ENCODE measurements at places on chromosomes 1 and 21.

DNA sequence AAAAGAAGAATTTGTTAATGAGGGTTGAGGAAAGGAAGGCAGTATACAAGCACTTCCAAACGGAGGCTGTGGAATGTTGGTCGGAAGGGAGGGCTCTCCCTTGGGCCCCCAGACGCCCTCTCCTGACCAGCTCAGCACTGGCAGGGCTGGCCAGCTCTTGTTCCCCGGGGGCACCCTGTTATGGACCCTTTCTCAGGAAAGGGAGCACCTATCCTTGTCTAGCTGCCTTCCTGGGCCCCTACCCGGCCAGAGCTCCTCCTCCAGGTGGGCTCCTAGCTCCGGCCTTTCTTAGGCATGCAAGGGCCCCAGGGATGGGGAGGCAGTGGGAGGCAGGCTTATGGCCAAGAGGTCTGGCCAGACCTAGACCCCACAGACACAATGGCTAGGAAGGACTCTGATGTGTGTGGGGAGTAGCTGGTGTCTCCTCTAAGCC lies 926 bp downstream of the BLACAT1 start:
- DNase-seq, result no peak

DNA sequence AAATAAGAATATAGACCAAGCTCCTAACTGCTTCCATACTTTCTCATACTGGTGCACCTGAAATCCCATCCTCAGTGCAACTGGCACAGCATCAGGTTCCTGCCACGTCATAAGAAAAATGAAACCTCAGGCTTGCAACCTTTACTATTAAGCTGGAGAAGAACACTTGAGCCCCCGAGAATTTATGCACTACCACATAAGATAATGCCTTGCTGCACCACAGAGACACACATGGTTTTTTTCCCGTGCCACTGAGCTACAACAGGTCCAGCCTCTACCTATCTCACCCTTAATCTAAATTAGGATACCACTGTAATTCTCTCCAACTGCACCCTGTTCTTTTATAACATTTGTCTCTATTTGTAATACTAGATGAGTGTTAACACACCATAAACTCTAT lies 174.5 kb downstream of the DENND1B start:
- no peak for DNase-seq

DNA sequence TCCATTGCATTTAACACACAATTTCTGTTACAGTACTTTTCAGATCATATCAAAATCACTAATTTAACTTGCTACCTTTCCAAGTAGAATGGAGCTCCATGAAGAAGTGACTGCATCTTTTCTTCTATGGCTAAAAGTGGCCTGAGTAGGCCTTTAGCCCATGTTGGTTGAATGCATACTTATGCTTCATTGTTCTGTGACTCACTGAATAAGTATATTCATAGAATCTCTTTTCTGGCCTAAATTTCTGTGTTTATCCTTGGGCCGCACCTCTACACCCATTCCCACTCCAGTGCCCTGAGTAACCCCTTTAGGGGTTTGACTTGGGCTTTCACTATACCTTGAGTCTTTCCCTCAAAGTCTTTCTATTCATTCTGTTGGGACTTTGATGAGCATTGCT lies 42.1 kb upstream of the ARHGAP29 start:
- no peak for DNase-seq

- DNase-seq, result no peak
These were observed 382.8 kb downstream of the AMY1C start for GRCh38 chr1:104132382-104132973.

DNA sequence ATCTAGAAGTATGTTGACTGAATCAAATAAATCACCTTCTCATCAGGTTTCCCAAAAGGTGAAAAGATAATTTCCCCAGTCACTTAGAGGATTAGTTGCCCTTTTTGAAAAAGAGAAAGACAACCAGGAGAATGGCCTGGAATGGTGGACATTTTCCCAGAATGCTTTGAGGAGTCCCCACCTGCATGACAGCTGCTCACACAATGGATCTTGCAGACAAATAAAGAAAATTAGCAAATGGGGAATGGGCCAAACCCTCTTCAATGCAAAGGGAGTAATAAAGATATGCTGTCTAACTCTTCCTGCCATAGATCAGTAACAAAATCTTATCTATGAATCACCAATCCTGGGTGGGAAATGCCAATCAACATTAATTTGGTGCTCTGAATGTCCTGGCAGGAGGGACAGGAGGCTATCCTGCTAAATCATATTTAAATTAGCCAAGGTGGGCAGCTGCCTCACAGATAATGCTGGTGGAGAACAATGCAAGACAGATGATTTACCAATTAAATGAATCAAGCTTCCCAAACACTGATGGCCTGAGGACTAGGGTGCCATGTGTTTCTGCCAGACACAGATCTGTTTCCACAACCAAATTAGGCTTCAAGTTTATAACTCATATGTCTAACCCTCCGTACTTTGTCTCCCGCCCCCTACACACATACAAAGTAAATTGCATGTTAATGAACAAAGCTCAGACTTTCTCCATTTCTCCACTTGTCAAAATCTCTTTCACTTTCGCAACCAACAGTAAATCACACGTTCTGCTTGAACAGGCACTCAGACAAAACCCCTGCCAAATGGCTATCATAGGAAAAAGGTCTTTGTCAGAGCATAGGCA lies 488.0 kb upstream of the PLXNA2 start:
- no peak for DNase-seq

Data from effector memory CD8-positive, alpha-beta T cell (primary cell).